Central memory CD8-positive, alpha-beta T cell (primary cell): ENCODE measurements at places on chromosomes 3 and 15.

DNA sequence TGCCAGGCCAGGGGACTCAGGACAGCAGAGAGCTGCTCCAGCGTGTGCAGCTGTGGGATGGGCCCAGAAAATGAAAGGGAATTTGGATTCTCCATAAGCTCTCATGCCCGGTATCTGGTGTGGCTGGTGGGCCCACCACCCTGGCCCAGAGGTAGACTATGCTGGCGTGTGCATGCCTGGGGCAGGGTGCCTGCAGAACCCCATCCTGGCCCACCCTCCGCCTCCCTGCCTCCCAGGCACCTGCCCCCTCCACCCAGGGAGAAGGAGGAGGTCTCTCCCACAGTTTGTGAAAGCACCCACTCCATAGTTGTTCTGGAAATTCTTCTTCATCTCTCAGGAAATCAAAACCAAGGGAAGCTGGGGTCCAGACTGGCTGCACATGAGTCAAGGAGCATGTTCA lies 112.9 kb downstream of the ADCY5 start:
- no peak for DNase-seq

GRCh38 chr3:102069211-102069662 lies 219.9 kb downstream of the NFKBIZ start:
- no peak for DNase-seq

DNA sequence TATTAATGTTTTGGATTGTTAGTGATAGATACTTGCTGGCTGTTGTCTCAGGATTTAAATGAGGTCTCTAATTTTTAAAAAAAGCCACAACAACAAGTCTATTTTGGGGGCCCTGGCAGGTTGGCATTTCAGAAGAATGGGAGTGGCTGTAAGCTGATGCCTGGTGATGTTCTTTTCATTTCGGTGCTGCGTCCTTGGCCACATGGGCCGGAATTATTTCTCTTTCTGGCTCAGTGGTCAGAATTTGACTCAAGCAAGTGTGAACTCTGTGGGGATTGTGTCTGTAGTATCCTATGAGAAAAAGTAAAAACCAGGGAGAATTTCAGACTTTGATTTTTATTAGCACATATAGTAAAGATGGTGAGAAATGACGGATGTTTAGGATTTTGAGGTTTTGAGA lies 203.0 kb downstream of the AKAP13 start:
- no peak for DNase-seq

DNA sequence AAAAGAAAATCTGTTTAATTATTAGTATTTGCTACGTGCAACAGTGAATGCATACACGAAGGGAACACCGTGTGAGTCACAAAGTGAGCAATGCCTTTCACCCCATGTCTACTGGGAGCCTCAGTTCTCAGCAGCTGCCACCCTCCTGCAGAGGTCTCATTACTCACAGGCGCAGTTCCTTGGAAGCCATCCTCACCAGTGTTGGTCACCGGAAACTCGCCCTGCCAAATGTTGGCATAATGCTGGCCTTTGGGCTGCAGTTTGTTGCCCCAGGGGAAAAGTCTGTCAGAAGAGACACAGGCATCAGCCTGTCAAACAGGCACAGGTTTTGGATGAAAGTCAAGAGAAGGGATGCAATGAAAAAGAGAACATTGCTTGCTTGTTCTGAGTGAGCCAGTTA lies 50.1 kb downstream of the SUMF1 start:
- no peak for DNase-seq

DNA sequence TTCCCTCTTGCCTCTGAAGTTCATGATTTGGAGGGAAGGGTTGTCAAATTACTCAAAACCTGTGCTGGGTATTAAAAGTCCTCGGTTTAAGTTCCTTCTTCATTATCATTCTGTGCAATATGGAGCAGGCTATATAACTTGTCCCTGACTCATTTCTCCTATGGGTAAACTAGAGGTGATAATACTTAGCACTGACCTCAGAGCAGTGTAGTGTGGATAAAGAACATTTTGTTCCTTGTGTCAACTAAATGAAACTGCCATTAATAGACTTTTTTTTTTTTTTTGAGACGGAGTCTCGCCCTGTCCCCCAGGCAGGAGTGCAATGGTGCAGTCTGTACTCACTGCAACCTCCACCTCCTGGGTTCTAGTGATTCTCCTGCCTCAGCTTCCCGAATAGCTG lies 2.2 kb upstream of the BBX start:
- no peak for DNase-seq
